ENCODE measurements at places on chromosomes 4 and X. TPM values are rescaled to one million over a fixed set of nuclear protein-coding genes. Genes with fewer than 3 reads are reported as not detected.

NMU gene
- total RNA-seq: 0.83 TPM

ACSL4 gene
- 15.5 TPM for total RNA-seq

KLHL13 gene
- 0.29 TPM for total RNA-seq

ETDA gene
- total RNA-seq: not detected

GAB1 gene
- total RNA-seq: 2.6 TPM

TEX13B gene
- total RNA-seq: not detected

NLGN3 gene
- 0.97 TPM for total RNA-seq

NAA11 gene
- total RNA-seq: not detected

CRLF2 gene
- 0.82 TPM for total RNA-seq

PHOX2B gene
- total RNA-seq: not detected

LRCH2 gene
- 0.02 TPM for total RNA-seq

TMSB15A gene
- total RNA-seq: 0.56 TPM

VCX3A gene
- total RNA-seq: not detected

MAP7D2 gene
- 6.6 TPM for total RNA-seq

SYTL5 gene
- 0.35 TPM for total RNA-seq

TBC1D8B gene
- total RNA-seq: 1.5 TPM

ELF4 gene
- total RNA-seq: 23.0 TPM

IBSP gene
- not detected for total RNA-seq

DUSP21 gene
- total RNA-seq: not detected

RPS6KA6 gene
- 5.4 TPM for total RNA-seq

TSPAN7 gene
- total RNA-seq: 2.6 TPM

KCNIP4 gene
- not detected for total RNA-seq

TMEM184C gene
- 23.9 TPM for total RNA-seq

CMC4 gene
- 16.7 TPM for total RNA-seq

ATOH1 gene
- total RNA-seq: not detected

OGT gene
- 41.9 TPM for total RNA-seq

C1GALT1C1 gene
- 39.4 TPM for total RNA-seq

SLC4A4 gene
- 1.7 TPM for total RNA-seq

FAM133A gene
- 0.68 TPM for total RNA-seq

CT45A10 gene
- total RNA-seq: 0.31 TPM

MAGEC2 gene
- total RNA-seq: not detected

HCFC1 gene
- total RNA-seq: 36.7 TPM

GRPR gene
- total RNA-seq: 0.07 TPM

TKTL1 gene
- total RNA-seq: not detected

FOXR2 gene
- total RNA-seq: not detected

TCEAL8 gene
- 30.5 TPM for total RNA-seq

PPP4R3C gene
- not detected for total RNA-seq

STPG2 gene
- not detected for total RNA-seq

Measured in A549 treated with Hydrocortisone at 1 μM for 4 hours (cell line).